GM10248 (cell line): ENCODE measurements at places on chromosomes 3 and 15.
A peak's percentile ranks its signal among the peaks of the same experiment; 100 is the strongest.

GRCh38 chr15:55007561-55007960 is 189.2 kb downstream of the RSL24D1 start:
- no peak for DNase-seq

- no peak for DNase-seq
Observed at GRCh38 chr3:122398920-122399319, 14.9 kb downstream of the FAM162A start.

GRCh38 chr3:168616915-168617314 is 521.2 kb upstream of the GOLIM4 start:
- no peak for DNase-seq

DNA sequence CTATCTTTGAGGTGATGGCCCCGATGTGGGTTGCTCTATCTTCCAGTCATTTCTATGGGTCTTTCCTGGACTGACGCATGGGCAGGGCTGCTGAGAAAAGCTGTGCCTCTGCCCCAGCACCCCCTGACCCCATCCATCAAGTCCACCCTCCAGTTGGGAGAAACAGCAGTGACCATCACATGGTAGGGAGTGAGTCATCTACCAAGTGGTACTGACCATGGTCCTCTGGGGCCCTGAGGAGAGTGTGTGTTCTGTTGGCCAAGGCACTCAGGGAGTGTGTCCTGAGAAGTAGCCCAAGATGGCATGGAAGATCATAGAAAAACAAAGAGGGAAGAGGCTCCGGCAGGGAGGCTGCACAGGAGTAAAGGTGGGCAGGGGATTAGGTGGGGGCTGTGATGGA is 1.6 kb upstream of the DNAH1 start:
- DNase-seq = no peak

GRCh38 chr15:97115761-97116070 is 785.2 kb downstream of the NR2F2 start:
- no peak for DNase-seq

DNA sequence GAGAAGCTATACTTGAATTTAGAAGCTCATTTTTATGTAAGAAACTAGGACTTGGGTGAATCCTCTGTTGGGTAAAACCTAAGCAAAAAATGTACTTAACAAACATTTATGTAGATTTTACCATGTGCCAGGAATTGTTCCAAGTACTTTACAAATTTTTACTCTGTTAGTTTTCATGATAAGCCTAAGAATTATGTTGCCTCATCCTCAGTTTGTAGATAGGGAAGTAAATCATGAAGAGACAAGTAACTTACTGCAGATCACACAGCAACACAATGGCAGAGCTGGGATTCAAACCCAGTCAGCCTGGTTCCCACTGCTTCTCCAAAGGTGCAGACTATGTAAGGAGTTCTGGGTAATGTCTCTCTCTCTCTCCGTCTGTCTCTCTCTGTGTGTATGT is 169.9 kb downstream of the DIPK2A start:
- no peak for DNase-seq

DNA sequence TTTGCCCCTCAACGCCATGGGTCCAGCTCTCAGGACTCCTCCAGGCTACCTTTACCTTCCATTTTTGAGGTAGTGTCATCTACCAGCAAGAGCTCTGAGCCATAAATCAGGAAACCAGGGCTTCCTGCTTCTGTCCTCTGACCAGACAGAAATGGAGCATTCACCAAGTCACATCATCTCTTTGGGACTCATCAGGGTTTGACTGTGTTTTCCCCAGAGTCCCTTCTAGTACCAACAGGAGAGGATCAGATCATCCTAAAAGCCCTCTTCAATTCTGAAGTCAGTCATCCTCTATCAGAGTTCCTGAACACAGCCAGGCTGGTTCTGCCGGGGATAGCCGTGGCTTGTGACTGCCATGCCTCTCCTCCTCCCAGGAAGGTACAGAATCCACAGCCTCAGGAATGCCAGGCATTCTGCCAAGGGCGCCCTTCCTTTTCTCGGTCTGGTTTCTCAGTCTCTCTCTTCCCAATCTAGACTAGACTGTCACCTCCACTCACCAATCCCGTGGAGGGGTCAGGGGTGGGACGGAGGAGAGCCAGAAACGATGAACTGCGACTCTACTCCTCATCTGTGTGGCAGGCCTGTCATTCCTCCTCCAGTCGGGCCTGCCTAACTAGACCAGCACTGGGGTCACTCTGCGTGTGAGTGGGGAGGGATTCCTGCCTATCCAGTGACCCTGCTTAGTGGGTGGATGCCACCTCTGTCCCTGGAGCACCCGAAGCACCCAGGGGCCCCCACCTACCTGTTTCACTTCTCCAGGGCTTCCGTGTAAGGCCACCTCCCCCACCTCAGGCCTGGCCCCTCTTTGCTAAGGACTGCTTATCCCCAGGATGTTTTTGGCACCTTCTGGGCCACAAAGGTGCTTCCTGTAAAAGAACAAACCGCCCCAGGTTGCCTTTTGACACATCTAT is 30.9 kb downstream of the CCNL1 start:
- no peak for DNase-seq

DNA sequence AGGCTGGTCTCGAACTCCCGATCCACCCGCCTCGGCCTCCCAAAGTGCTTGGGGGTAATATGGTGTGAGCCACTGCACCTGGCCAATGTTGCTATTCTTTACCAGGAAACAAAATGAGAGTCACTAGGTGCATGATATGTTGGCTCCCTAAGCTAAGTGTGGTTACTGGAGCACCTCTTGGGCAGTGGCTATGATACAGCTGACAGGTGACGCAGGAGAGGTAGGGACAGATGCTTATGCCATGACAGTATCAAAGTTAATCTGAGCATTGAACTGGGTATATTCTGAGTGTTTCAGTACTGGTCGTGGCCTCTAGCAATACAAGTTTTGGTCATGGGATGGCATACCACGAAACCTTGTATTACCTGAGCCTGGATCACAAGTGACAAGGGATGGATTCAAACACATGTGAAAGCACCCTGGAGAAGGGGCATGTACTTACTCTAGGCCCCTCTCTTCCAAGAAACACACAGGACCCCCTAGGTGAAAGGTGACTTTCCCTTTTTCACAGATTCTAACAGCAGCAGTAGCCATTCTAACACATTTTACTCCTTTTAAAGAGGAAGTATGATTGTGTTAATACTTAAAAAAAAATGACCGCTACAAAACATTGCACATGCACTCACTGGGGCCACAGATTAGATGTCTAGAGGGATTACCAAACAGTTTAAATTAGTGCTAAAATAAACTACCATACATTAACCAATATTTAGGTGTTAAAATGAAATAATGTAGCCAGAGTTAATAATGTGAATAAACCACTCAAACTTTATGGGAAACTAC is 467.3 kb downstream of the SHQ1 start:
- DNase-seq = no peak

GRCh38 chr15:88702983-88703382 is 64.2 kb downstream of the ISG20 start:
- no peak for DNase-seq

GRCh38 chr3:177537612-177538011 is 340.3 kb upstream of the TBL1XR1 start:
- DNase-seq = no peak

DNA sequence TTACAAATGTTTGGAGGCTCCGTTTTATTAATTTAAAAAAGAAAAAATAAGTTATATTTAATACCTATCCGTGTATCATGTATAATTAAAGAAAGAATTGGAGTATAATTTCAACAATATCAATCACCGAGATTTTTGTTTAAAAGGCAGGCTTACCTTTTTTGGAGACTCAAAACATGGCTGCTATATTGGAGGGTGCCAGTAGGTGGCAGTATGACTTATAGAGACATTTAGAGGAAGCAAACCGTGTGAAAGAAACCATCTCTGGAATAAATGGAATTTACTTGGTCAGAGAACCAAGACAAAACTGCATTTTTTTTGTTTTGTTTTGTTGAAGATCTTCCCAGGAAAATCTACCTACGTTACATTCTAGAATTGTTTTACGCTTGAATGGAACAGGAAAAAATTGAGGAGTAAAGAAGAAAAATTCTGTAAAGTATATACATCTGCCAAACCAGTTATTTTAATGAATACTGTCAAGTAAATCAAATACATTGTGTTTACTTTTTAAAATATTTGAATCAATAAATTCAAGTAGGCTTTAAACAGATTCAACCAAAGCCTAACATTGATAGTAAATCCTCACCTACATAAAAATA is 802.6 kb upstream of the ALCAM start:
- no peak for DNase-seq

DNA sequence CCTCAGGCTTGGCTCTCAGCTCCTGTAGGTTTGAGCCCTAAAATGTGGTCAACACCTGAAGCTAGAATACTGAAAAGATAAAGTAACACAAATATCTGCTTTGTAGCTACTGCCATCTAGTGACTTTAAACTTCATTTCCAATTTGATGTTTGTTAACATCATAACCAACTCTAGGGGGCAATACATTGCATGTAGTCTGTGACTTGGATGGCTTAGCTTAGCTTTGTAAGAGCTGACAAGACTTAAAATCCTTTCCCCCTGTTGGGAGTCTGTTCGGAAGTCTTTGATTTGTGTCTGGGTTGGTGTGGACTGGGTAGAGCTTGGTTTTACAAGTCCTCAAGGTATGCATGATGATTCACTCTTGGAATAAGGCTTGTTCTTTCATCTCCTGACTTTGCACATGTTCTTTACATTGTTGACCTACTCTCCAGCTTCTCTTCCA is 51.7 kb downstream of the SCN11A start:
- DNase-seq = peak; percentile 71

DNA sequence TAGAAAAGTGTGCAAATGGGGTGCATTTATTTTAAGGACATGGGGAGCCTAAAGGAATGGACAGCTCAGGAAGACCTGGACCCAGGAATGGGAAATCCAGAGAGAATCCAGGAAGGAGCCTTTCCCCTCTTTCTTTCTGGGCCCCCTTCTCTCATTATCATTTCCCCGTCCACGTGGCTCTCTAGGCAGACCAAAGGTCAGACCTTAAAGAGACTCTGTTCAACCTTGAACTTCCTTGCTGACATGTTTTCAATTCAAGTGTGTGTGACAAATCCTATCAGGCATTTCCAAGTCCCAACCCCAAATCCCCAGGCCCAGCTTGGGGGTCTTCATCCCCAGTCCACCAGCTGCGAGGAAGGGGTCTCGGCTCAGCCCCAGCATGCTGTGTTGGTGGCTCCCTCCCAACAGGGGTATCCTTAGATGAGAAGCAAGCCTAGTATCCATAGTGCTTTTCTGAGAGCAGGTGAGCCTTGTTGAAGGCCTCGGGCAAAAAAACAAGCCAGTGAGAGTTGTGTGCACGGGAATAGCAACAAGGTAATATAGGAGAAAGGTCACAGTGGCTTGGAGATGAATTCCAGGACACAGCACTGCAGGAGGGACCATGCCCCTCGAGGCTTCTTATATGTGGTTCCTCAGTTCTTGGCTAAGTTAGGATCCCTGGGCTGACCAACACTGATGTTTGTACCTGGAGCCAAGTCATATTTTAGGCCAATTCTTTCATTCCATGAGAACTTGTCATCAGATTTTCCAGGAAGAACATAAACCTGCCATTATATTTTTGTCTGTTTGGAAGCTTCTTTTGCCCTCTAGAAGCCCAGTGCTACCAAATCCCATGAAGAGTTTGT is 130.0 kb downstream of the ASB7 start:
- no peak for DNase-seq

- DNase-seq = no peak
Observed at GRCh38 chr15:63899193-63899592, 65.4 kb upstream of the HERC1 start.

DNA sequence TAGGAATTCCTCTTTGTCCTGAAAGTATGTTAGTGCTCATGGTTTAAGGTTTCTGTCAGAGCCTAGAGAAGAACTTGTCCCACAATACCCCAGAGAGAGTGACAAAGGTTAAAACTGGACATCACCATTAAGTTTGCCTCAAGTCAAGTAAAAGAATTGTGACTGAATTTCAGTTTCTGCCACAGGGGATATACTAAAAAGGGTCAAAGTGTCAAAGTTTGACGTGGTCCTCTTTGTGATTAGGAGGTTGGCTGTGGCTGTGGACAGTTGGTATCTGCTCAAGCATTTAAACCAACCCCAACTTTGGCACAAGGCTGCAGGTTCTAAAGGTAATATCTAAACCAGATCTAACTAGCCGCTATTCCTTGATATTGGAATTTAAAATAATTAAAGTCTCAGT is 26.1 kb downstream of the FMN1 start:
- no peak for DNase-seq

- peak; percentile 48 for DNase-seq
Observed at GRCh38 chr15:78810362-78811123, 721 bp downstream of the ADAMTS7 start.

DNA sequence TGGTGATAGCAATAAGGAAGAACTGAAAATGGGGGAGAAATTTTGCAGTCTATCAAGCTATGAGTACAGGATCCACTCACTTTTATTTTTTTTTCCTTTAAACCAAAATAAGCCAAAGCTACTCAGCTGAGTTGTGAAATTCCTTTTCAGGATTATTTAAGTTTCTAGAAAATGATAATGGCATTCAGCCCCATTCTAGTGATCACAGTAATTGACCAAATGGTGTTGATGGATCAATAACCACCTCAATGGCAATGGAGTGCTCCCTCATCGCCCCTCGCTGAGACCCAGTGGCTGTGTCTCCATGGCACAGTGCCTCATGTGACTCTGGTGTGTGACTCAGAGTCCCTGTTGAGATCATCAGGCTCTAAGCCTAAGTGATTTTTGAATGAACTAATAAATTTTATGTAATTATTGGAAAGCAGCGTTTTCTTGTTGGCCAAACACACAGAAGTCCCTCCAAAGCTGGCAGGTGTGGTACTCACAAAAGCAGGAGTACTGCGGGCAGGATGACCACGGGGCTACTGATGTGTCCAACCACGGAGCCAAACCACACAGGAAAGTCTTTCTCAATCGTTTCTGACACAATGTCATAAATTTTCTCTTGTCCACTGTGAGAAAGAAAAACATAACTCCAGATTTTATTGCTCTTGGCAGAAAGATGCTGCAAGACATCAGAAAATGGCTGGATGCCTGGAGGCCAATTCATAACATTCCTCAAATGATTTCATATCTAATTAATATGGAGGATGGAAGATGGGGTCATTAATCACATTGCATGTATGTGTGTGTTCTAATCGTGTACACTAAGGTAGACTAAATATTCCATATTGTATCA is 14.4 kb upstream of the STARD5 start:
- DNase-seq = no peak

DNA sequence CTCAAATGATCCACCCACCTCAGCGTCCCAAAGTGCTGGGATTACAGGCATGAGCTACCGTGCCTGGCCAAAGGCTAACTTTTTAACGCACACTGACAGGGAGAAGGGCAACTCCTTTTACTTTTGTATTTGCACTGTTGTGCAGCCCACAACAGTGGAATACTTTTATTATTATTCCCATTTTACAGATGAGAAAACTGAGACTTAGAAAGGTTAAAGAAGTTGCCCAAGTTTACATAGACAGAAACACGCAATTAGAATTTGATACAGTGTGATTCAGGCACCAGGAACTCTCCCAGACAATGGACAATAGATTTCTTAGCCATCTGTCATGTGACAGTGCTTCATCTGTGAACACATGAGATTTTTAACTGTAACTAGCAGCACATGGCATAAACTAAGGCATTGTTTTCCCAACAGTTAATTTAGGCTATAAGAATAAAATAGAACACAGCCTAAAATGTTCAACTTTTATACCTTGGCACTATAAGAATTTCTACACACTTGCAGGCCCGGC is 18.8 kb downstream of the STAG1 start:
- DNase-seq = no peak

GRCh38 chr3:150762662-150763121 is 277 bp downstream of the SIAH2 start:
- no peak for DNase-seq
